ENCODE measurements at places on chromosomes 7 and 10.

- H3K36me3 ChIP-seq, result no peaks in the 10 kb centered on the region
- no peak for DNase-seq
- H3K27me3 ChIP-seq, result no peaks in the 10 kb centered on the region
- no peaks in the 10 kb centered on the region for H3K4me1 ChIP-seq
- H3K27ac ChIP-seq, result no peak overlapping the region
- H3K4me3 ChIP-seq, result no peak overlapping the region
Measured at GRCh38 chr7:33789871-33790630, 115.3 kb upstream of the BMPER start.

DNA sequence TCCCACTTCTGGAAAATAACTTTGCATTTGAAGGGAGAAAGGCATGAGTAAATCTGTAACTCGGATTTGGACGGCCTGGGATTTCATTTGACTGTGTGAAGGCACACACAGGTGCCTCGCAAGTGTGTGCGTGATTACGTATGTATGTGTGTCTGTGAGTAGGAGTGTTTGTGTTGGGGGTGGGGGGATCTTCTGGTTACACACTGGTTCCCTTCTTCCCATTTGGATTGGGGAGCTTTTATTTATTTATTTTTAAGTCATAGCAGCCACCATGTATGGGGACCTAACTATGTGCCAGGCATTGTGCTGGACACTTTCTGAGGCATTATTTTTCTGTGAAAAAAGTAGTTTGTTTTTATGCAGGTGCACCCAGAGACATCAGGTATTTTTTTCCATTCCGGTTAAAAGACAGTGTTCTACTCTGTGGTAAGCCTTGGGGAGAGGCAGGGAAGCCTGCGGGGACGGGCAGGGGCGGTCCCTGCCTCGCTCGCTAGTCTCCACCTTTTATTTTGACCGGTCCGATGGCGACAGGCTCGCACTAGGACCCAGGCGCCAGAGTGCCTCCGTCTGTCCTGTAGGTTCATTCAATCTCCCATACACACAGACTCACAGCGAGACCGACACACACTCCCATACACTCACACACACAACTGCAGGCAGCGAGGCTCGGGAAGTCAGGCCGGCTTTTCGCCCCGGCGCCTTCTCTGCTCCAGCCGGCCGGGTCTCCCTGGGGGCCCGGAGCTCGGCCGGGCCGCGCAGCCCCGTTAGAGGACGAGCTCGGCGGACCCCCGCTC, at the start of gene MXI1:
Gene MXI1, plus strand, starts transcription at position 595 of the 794 bp plus-strand sequence. CDS start 204 bp downstream, outside the sequence.
- no peaks in the 10 kb centered on the region for H3K27me3 ChIP-seq
- H3K27ac ChIP-seq, result peak within 1 kb of the TSS; percentile 26
- no peaks in the 10 kb centered on the region for H3K36me3 ChIP-seq
- peak within 1 kb of the TSS; percentile 79 for H3K4me3 ChIP-seq

GRCh38 chr10:13347500-13348156, 465 bp downstream of the SEPHS1 start:
- H3K4me3 ChIP-seq, result peak overlapping the region; percentile 39
- peak overlapping the region; percentile 24 for H3K27ac ChIP-seq
- H3K36me3 ChIP-seq, result peaks cover 3% of the 10 kb centered on the region
- peaks cover 14% of the 10 kb centered on the region for H3K4me1 ChIP-seq

- no peaks in the 10 kb centered on the region for H3K4me1 ChIP-seq
- H3K4me3 ChIP-seq, result no peak overlapping the region
- H3K27me3 ChIP-seq, result no peaks in the 10 kb centered on the region
- no peak overlapping the region for H3K27ac ChIP-seq
Measured at GRCh38 chr7:99621271-99621670, 4.5 kb downstream of the ZSCAN25 start.

DNA sequence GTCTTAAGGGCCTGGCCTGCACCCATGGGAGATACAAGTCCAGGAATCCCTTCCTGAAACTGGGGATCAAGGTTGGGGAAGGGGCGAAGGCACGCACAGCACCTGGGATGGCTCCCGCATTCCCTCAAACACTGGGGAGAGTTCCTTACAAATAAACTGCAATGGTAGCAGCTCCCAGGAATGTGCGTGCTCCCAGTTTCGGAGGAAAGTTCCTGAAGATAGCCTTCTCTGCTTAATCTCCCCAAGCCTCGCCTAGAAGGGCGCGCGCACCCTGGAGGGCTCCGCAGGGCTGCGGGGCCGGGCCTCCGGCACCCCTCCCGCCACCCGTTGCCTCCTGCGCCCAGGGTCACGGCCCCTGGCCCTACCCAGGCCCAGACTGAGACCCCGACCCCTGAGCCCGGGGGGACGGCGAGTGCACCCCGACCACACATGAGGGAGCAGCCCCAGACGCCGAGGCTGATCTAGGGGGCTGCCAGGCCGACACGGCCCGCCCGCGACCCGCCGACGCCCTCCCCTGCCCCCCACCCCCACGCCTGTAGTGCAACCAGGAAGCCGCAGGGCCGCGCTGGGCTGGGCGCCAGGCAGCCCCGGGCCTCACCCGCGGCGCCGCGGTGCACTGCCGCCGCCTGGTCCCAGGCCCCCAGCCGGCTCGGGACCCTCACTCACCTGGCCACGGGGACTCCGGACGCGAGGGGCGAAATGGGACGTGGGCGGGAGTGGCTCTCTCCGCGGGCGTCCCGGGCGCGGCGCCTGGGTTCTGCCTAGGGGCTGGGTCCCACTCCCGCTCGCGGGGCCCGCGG, 460 bp downstream of the ANXA11 start:
- no peak for DNase-seq
- H3K27ac ChIP-seq, result peak overlapping the region; percentile 100
- H3K4me3 ChIP-seq, result peak overlapping the region; percentile 84
- no peaks in the 10 kb centered on the region for H3K36me3 ChIP-seq
- no peaks in the 10 kb centered on the region for H3K27me3 ChIP-seq

- no peak for DNase-seq
- no peak overlapping the region for H3K27ac ChIP-seq
- no peaks in the 10 kb centered on the region for H3K4me1 ChIP-seq
- H3K27me3 ChIP-seq, result no peaks in the 10 kb centered on the region
- no peaks in the 10 kb centered on the region for H3K36me3 ChIP-seq
- no peak overlapping the region for H3K4me3 ChIP-seq
Measured at GRCh38 chr10:3347413-3348182, 175.0 kb upstream of the PITRM1 start.

DNA sequence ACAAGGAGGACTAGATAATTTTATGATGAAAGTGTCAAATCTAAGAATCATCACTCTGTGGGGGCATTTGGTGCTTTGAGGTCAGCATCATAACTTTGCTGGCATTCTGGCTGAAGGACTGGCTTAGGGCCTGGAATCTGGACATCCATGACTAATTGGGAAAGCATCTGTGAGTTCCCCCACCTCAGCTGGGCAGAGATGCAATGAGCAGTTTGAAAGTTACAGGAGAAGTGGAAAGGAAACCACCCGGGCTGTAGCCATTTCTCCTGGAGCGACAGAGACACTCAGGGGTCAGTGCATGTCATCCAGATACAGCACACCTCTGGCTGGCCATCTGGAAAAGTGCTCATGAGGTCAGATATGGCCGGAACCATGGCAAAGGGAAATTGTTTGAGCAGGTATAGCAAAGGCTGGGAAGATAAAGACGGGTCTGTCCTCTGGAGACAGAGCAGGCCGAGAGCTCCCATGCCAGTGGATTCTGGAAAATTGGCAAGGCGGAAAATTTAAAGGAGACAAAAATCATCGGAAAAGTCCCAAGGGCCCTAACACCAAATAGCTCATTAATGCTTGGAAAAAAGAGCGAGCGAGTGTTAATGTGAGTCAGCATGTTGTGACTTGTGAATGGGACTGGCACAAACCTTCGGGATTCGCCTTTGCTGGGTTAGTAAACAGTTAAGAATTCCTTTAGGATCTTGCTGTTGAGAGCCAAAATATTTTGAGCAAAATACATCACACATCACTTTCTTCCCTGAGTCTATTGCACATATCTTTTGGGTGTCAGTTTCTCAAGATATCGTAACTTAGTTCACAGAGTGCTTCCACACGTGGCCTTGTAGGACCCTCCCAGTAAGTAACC, 188.4 kb upstream of the AGK start:
- H3K27me3 ChIP-seq, result no peaks in the 10 kb centered on the region
- no peak overlapping the region for H3K27ac ChIP-seq
- no peaks in the 10 kb centered on the region for H3K36me3 ChIP-seq

GRCh38 chr7:142901426-142902259, 16.1 kb upstream of the TRPV6 start:
- no peaks in the 10 kb centered on the region for H3K36me3 ChIP-seq
- no peak overlapping the region for H3K4me3 ChIP-seq
- H3K27me3 ChIP-seq, result no peaks in the 10 kb centered on the region
- peak; percentile 63 for DNase-seq
- H3K27ac ChIP-seq, result peak overlapping the region; percentile 18
- peaks cover 49% of the 10 kb centered on the region for H3K4me1 ChIP-seq

GRCh38 chr10:73625004-73625883, 16.0 kb downstream of the MYOZ1 start:
- H3K27me3 ChIP-seq, result no peaks in the 10 kb centered on the region
- DNase-seq, result peak; percentile 56
- H3K4me3 ChIP-seq, result peak overlapping the region; percentile 84
- no peaks in the 10 kb centered on the region for H3K36me3 ChIP-seq

- H3K4me1 ChIP-seq, result no peaks in the 10 kb centered on the region
- H3K4me3 ChIP-seq, result no peak overlapping the region
- H3K36me3 ChIP-seq, result no peaks in the 10 kb centered on the region
- DNase-seq, result no peak
Measured at GRCh38 chr7:116432527-116432916, 67.0 kb upstream of the CAV2 start.

DNA sequence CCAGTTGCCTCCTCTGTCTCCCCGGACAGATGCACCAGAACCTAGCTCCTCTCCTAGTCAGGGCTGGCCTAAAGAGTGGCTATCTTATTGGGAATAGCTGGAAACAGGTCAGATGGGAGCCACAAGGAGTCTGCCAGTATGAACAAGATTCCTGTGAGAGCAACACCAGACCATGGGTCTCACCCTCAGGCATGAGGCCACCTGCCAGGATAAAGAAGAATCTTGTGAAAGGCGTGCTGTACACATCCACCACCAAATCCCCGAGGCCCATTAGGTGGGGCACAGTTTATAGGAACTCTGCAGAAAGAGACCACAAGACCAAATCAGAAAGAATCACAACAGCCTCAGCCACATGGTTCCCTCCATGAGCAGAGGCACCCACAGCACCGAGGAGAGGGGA, 325.9 kb downstream of the TNS3 start:
- no peaks in the 10 kb centered on the region for H3K36me3 ChIP-seq
- DNase-seq, result no peak
- H3K4me1 ChIP-seq, result no peaks in the 10 kb centered on the region
- H3K27ac ChIP-seq, result no peak overlapping the region
- H3K4me3 ChIP-seq, result no peak overlapping the region

GRCh38 chr7:102030696-102031095, 213.3 kb downstream of the CUX1 start:
- H3K27ac ChIP-seq, result no peak overlapping the region
- DNase-seq, result no peak
- peaks cover 10% of the 10 kb centered on the region for H3K4me1 ChIP-seq

GRCh38 chr7:5704534-5704922, 76.9 kb downstream of the RNF216 start:
- DNase-seq, result peak; percentile 64
- H3K4me1 ChIP-seq, result no peaks in the 10 kb centered on the region
- H3K27me3 ChIP-seq, result no peaks in the 10 kb centered on the region
- H3K27ac ChIP-seq, result peak overlapping the region; percentile 17
- no peak overlapping the region for H3K4me3 ChIP-seq

GRCh38 chr7:157614457-157615020, 277.7 kb downstream of the DNAJB6 start:
- H3K4me1 ChIP-seq, result peaks cover 6% of the 10 kb centered on the region
- DNase-seq, result no peak
- no peaks in the 10 kb centered on the region for H3K27me3 ChIP-seq
- H3K27ac ChIP-seq, result no peak overlapping the region
